ENCODE measurements at places on chromosomes 16 and 17.
A peak's percentile ranks its signal among the peaks of the same experiment; 100 is the strongest.

- DNase-seq, result no peak
These were observed 4.6 kb upstream of the ETV4 start for GRCh38 chr17:43550754-43551153.

DNA sequence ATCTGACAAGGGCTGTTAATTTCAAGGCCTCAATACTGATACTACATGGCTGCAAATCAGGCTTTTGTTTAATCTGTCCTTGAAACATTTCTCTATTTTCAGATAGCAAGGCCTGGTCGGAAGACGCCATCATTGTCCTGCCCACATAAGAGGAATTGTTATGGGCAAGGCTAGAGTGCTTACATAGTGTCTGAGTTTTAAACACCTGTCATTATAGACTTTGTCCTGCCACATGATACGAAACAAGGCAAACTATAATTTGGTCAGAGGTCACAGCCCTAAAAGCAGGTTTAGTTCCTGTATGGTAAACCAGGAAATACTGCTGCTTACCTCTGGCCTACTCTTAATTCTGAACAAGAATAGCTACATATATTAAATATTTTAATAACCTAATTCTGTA, 104.4 kb downstream of the SSH2 start:
- no peak for DNase-seq

DNA sequence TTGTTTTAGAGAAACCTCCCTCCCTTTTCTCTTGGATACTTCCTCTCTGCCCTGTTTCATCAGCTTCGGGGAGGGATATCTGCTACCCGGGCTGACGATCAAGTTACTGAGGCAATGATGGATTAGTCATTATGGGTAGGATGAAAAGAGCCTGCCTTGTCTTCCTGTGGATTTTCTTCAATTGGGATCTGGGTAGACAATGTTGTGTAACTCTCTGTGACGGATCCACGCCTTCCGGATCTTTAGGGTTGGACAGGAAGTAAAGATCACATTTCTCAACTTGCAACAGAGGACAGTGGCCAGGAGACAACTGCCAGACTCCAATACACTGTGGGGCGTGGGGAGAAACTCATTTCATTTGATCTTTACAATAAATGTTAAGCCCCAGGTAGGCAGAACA, 11.3 kb upstream of the CHST6 start:
- no peak for DNase-seq

- DNase-seq, result no peak
These were observed 28.7 kb downstream of the CDK5RAP3 start for GRCh38 chr17:47999582-47999981.

DNA sequence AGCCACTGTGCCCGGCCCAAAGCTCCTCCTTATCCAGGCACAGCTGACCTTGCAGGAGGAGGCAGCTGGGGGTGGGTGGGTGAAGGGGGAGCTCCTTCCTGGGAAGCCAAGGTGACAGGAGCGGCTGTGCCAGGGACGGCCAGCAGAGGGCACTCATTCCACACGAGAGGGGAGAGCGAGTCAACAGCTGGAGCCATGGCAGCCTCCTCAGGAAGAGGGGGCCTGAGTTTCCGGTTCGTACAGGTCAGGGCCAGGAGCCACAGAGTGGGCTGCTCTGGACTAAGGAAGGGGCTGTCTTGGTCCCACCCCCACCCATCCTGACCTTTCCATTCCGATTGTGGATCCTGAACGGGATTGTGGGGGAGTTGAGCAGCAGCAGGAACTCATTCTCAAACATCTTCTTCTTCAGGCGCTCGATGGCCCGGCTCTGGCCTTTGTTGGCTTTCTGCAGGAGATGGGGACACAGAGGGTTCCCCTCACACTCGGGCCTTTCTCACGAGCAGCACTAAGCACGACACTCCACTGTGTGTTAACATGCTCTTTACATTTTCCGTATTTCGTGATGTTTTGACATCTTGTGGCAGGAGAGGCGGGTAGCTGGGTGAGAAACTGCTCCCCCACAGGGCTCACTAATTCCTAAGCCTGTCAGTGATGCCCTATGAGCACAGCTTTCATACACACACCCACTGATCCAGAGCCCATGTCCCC, 61.6 kb downstream of the TIMM22 start:
- no peak for DNase-seq

- DNase-seq, result no peak
These were observed at the start of gene B3GNT9 for GRCh38 chr16:67150833-67151396. Gene B3GNT9, minus strand, starts transcription at chr16:67150998. Its CDS starts 513 bp downstream, at chr16:67150485.

- no peak for DNase-seq
These were observed 2.3 kb upstream of the MRPS34 start for GRCh38 chr16:1775006-1775845.

- no peak for DNase-seq
These were observed 33.6 kb upstream of the ZCCHC14 start for GRCh38 chr16:87526238-87526947.

GRCh38 chr16:15807603-15808009, 49.2 kb downstream of the MYH11 start:
- no peak for DNase-seq

DNA sequence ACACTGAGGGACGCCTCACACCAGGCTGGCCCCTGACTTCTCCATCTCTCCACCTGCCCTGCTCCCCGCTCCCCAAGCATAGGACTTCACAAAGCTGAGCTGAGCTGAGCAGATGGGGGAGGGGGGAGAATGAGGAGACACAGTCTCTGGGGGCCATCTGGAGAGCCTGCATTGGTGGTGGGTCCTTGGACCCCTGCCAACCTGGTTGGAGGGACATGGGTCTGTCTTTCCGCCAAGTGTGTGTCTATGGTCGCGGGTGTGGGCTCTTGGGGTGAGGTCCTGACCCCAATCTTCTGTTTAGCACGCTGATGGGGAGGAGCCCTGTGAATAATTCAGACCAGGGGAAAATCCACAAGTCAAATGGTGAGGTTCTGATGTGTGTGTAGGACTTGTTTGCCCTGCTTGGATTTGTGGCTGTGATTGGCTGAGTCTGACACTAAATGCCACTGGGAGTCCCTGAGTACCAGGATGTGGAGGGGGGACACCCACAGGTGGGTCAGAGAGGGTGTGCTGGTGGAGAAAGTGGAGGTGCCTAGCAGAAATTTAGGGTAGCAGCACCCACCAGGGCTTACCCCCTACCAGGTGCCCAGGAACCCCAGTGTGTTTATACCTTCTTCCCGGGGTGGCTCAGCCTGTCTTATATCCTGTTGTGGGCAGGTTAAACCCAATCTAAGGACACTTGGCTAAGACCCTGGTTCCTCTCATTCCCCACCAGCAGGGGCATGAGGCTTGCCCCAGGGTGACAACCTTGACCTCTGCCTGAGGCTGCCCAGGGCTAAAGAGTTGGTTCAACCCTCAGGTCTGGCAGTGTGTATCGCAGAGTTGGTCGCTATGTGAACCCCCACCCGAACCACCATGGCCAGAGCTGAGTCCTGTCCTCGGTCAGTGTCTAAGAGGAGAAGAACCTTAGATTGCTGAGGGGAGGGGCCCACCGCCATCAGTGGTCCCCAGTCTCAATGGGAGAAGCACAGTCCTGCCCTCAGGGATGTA, 2.1 kb downstream of the FMNL1 start:
- DNase-seq, result peak; percentile 1

- DNase-seq, result no peak
These were observed 112.9 kb upstream of the HAS3 start for GRCh38 chr16:68992521-68992920.

DNA sequence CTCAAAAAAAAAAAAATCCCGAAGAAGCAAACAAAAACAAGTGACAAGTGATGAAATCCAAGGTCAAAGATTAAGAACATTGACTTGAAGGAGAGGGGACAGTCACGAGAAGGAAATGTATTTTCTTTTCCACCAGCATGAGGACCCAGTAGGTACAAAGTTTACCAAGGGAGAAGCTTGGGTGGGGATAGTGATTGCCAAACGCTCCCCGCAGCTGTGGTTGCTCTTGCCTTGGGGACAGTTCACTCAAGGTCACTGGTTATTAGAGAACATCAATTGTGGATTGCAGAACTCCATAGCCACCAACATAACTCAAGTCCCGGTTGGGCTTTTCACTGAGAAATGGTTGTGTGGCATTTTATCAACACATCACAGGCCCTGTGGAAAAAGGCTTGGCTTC, 27.0 kb downstream of the RSL1D1 start:
- DNase-seq, result no peak

- DNase-seq, result no peak
These were observed 835.1 kb downstream of the KCNJ2 start for GRCh38 chr17:71004413-71004812.

DNA sequence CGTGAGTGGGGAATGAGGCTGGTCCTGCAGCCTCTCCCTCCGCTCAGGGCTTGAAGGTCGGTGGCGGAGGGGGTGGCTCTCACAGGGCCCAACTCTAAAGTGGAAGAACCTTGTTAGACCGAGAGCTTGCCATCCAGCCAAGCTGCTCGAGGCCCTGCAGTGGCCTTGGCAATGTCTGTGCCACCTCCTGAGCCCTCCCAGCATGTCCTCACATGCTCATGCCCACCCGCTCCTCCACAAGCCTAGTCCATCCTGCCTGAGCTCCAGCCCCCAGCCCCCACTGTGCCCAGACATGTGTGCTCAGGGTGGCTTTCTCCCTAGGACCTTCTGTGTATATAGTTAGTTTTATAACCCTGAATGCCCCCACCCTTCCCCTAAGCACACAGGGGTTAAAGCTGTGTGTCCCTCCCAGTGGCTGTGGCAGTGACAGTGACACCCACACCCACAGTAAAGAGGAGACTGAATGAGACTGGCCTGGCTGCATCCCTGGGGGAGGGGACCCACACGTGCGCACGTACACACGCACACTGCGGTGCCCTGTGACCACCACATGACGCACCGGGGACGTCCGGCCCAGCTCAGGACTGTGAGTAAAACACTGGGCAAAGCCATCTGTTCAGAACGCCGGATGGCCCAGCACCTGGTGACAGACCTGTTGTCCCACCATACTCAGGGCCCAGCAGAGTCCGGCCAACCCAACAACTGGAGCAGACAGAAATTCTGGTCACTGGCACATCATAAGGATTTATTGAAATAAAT, 15.6 kb downstream of the PDK2 start:
- DNase-seq, result peak; percentile 77

DNA sequence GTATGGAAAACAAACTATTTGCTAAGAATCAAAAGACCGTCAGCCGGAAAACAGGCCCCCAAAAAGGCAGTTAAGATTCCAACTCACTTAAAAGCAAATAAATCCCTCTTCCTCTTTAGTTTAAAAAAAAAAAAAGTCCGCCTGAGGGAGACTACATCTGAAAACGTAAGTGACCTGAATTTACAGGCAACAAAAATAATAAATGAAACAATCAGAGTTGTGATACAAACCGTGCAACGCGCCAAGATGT, 1.1 kb downstream of the KANSL1 start:
- no peak for DNase-seq

GRCh38 chr17:38322156-38322779, 21.5 kb downstream of the GPR179 start:
- DNase-seq, result peak; percentile 60

DNA sequence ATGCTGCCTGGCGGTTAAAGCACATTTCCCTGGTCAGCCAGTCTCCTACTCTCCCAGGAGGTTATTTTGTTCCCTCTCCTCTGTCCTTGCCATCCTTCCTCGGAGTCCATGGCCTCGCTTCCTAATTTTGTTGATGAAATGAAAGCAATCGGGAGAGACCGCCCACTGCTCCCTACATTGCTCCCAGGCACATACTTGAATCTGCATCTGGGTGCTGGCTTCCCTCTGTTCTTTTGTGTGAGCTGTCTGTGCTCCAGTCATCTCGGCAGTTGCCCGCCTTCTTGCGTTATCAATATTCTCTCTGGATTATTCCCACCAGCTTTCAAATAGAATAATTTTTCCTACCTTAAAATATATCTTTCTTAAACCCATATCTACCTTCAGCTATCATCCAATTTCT, 11.1 kb downstream of the KRT23 start:
- DNase-seq, result no peak
